NCI-H1436 (cell line): ENCODE measurements at places on chromosomes 6 and 20.

GRCh38 chr6:56851541-56852259, 103.2 kb upstream of the BEND6 start:
- no peak for DNase-seq

DNA sequence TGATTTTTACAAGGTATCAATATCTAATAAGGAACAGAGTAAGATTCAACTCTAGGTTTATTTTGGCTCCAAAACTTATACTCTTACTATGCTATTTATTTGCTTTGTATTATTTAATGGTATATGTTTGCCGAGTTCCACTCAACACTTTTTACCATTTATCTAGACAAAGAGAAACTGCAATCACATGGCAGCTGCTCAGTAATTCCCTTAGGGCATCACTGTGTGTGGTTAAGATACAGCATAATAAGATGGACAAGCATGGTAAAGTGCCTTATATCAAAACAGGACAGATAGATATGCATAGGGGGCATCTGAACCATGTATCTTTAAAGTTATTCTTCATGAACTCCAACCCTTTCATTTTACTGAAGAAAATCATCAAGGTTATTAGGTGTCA, 483.0 kb upstream of the ID4 start:
- DNase-seq: peak; percentile 65

DNA sequence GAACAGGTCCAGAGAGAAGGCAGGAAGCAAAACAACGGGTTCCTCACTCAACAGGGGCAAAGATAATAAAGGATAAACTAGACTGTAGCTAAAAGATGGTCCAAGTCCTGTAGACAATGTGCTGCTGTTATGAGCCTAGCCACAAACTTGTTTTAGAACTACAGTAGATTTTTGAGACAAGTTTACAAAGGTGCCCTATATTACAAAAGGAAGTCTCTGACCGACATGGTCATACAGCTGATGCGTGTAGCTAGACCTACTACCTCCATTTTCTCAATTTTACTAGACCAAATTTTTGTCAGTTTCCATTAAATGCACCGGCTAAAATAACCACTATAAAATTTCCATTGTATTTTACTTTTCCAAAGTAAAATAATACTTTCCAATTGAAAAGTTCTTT, 11.9 kb downstream of the FAM8A1 start:
- DNase-seq: no peak

GRCh38 chr6:73656531-73657145, 2.8 kb upstream of the SLC17A5 start:
- no peak for DNase-seq

DNA sequence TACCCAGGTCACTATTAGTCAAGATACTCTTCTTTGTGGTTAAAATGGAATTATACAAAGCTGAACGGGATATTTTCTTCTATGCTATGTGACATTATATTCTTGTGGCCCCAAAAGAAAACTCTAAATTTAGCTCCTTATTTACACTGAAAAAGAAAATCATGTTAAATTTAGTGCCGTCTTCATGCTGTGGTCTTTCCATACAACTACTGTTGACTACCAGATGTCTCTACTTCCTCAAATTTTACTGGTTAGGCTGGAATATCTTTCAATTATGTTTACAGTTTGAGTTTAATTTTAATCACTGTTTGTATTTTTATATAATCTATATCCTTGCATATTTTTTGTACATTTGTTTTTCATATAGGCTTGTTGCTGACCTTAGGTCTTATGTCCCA, 95.6 kb upstream of the FOXO3 start:
- no peak for DNase-seq

- no peak for DNase-seq
Measured at GRCh38 chr20:39309458-39309857, 347.3 kb downstream of the DHX35 start.

DNA sequence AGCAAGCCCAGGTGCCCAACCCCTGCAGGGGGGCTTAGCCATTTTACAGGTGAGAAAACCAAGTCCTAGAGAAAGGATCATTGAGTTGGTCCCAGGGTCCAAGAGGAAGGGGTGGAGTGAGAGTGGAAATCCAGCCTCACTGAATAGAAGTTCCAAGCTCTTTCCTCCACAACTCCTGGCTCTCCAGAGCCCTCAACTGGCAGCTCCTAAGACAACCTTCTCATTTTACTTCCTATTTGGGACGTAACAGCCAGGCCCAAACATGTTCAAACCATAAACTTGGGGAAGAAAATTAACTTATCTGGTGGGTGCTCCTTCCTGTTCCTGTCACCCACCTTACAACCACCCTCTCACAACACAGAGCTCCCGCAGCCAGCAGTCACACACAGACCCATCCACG, 57.9 kb downstream of the PRND start:
- no peak for DNase-seq

GRCh38 chr6:26597821-26598220, 1.1 kb downstream of the ABT1 start:
- DNase-seq: no peak

- no peak for DNase-seq
Measured at GRCh38 chr6:45467853-45468252, 90.1 kb upstream of the SUPT3H start.

DNA sequence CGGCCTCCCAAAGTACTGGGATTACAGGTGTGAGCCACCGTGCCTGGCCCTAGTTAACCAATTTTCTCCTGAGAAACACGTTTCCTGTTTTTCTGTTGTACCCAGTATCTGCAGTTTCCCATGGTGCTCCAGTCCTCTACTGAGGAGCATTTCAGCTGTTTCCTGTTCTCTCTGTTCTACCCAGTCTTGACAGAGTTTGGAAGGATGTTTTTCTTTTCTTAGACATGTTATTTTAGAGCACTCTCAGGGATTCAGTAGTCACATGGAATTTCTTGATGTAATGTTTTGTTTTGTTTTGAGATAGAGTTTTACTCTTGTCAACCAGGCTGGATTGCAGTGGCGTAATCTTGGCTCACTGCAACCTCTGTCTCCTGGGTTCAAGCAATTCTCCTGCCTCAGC, 129.8 kb upstream of the TIAM2 start:
- no peak for DNase-seq

DNA sequence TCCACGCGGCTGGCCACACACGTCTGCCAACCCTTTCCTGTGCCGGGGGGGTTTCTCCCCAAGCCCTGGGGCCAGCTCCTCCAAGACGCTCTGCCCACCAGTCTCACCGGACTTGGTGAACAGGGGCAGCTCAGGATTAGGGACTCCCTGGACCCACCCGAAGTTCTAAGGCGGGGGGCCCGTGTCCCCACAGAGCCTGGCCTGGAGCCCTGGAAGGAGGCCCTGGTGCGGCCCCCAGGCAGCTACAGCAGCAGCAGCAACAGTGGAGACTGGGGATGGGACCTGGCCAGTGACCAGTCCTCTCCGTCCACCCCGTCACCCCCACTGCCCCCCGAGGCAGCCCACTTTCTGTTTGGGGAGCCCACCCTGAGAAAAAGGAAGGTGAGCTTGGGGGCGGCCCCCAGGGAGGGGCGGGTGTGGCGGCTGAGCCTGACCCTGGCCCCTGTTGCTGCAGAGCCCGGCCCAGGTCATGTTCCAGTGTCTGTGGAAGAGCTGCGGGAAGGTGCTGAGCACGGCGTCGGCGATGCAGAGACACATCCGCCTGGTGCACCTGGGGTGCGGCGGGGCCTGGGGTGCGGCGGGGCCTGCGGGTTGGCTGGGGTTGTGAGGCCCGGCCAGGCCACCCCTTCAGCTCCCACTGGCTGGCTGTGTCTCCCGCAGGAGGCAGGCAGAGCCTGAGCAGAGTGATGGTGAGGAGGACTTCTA, 2.3 kb downstream of the SLC2A4RG start:
- DNase-seq: no peak

GRCh38 chr20:43448748-43449535, 8.8 kb upstream of the SRSF6 start:
- DNase-seq: peak; percentile 16

GRCh38 chr20:48409055-48409615, 418.7 kb downstream of the PREX1 start:
- DNase-seq: no peak

GRCh38 chr6:127776320-127776719, 124.5 kb downstream of the THEMIS start:
- no peak for DNase-seq

GRCh38 chr20:35568645-35569044, 26.8 kb downstream of the ERGIC3 start:
- no peak for DNase-seq

- no peak for DNase-seq
Measured at GRCh38 chr6:41732591-41733359, 2.6 kb downstream of the TFEB start.

GRCh38 chr20:33490023-33490933, at the start of gene CBFA2T2:
CBFA2T2 (plus strand) TSS chr20:33490096; CDS start chr20:33490268, 172 bp downstream.
- DNase-seq: no peak

GRCh38 chr6:167094436-167094819, 28.5 kb upstream of the CCR6 start:
- no peak for DNase-seq

DNA sequence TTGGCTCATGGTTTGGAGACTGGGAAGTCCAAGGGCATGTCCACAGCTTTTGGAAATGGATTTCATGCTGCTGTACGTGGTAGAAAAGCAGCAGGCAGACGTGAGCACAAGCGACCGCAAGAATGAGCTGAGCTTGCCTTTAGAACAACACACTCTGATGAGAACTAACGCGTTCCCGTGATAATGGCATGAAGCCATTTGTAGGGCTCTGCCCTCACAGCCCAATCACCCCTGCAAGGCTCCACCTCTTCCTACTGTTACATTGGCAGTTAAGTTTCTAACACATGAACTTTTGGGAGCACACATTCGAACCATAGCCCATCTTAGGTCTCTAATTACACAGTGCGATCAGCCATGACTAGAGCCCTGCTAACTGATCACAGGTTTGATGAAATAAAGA, 107.5 kb upstream of the TMEM170B start:
- DNase-seq: no peak

GRCh38 chr6:18496462-18496861, 109.3 kb downstream of the RNF144B start:
- no peak for DNase-seq

DNA sequence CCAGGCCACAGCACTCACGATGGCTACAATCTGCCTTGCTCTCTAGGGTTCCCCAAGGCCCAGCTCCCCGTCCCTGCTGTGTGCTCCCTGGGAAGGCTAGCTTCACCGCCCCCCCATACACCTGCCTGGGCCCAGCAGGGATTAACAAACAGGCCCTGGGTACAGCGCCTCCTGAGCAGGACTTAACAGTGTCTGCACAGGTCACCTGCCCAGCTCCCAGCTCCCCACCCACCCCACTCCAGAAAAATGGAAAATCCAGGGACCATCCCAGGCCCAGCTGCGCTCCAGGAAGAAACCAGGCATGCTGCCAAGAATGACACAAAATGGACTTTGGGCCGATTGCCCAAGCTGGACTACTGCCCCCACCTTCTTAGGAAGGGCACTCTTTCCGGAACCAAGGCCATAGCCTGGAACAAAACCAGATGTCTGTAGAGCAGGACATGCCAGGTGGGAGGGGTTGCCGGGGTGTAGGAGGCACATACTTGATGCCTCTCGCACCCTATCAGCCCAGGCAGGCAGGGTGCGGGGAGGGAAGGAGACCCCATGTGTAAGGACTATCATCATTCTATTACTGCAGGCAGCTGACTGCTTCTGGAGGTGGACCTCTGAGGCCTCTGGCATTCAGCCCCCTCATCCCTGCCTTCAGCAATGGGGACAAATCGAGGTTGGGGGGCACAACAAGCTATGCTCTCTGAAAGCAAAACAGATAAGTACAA, 104.9 kb downstream of the SNX5 start:
- DNase-seq: no peak

DNA sequence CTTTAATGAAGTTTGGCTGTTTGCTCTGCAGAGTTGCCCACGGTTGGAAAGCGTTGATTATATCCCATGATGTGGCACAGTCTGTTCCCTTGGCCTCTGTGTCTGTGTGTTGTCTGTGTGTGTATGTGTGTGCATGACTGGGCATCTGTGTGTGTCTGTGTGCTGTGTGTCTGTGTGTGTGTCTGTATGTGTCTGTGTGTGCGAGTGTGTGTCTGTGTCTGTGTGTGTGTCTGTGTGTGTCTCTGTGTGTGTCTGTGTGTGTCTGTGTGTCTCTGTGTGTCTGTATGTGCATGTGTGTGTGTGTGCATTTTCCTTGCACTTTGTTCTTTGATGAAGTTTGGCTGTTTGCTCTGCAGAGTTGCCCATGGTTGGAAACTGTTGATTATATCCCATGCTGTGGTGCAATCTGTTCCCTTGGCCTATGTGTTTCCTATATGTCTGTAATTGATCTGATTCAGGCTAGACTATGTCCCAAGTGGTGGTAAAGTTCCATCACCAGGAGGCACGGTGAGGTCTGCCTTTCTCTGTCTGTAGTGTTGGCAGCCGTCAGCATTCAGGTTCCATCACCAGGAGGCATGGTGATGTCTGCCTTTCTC, 78.1 kb upstream of the RIN2 start:
- DNase-seq: no peak

GRCh38 chr20:43682446-43682845, 15.5 kb downstream of the MYBL2 start:
- no peak for DNase-seq

GRCh38 chr6:57432919-57433684, 115.7 kb downstream of the PRIM2 start:
- DNase-seq: no peak

DNA sequence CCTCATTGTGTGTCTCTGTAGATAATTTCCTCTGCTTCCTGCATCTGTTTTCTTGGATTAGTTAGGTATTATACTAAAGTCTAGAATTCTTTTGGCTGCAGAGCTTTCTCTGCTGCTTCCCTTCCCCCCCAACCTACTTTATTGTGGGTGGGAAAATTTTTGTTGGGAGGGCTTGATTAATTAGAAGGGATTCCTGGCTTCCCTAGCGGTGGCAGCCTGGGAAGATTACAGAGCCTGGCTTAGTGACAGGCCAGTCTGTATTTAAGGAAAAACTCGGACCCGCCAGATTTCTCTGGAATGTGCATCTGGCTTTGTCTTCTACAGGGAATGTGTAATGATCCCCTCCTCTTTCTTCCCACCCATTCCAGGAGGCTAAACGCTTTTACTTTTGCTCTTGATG, 31.2 kb downstream of the SLX4IP start:
- no peak for DNase-seq

DNA sequence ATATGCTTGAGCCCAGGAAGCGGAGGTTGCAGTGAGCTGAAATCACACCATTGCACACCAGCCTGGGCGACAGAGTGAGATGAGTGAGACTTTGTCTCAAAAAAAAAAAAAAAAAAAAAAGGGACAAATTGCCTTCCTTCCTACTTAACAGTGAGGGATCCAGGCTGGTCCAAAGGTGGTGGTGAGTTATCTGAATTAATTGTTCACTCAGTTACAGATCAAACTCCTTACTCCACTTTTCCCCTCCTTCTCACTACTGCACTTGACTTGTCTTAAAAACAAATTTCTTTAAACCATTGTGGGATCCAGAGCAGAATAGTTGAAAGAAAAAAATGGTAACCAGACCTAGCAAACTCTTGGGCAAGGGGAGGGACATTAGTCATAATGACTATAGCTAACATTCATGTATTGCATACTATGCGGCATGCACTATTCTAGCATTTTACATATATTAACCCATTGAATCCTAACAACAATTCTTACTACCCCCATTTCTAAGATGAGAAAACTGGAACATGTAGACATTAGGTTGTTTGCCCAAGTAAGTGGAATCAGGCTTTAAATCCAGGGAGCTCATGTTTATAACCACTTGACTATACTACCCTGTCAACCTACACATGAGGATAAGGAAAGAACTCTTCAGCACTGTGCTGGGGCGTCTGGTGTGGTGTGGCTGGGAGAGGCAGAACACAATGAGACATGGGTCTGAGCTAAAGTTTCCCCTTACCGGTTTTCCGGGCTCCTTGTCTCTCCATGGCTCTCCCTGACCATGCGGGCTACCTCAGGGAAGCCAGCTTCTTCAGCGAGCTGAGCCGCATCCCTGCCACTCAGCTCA, 1.5 kb downstream of the GPANK1 start:
- DNase-seq: no peak

- DNase-seq: no peak
Measured at GRCh38 chr20:59771506-59772372, 161.7 kb downstream of the SYCP2 start.
